ENCODE measurements at places on chromosomes 11 and 22.

DNA sequence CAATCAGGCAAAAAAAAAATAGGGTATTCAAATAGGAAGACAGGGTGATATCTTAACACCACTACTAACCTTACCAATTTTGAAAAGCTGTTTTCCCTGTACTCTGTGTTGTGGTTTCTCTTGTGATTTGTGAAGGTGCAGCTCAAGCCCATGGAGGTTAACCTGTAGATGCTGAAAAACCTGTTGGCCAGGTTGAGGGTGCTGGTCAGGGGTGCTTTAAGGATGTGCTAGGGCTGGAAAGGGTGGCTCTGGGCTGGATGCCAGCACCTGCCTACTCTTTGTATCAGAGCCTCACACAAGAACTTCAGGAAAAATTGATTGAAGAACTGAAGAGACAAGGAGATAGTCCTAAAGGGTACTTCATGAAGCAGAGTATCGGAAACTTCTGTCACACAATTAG, 18.3 kb upstream of the OR5M8 start:
- DNase-seq: no peak

GRCh38 chr11:12683874-12684273, 9.7 kb downstream of the TEAD1 start:
- no peak for DNase-seq

GRCh38 chr22:33347002-33347401, 288.8 kb upstream of the SYN3 start:
- no peak for DNase-seq

DNA sequence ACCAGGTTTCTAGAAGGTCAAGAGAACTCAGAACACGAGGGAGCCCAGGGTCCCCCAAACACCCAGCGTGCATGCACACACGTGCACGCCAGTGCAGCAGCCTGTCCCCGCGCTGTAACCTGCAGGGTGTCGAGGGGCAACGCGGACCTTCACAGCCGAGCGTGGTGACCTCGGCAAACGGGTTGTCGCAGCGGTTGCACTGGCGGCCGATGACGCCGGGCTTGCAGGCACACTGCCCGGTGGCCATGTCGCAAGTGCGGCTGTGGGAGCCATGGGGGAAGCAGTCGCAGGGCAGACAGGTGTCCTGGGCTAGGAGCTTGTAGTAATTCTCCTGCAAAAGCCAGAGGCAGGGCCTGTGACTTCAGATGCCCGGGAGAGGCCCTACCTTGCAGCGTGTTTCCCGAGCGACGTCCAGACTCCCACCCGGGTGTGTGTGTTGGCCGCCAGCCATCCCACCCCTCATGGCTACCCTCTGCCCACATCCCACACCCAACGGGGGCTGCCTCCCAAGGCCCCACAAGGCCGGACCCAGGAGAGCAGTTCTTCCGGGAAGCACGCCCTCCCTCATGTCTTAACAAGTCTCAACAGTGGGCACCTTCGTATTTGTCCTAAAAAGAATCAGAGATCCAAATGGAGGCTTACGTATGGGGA, 56.1 kb downstream of the TRMU start:
- no peak for DNase-seq

DNA sequence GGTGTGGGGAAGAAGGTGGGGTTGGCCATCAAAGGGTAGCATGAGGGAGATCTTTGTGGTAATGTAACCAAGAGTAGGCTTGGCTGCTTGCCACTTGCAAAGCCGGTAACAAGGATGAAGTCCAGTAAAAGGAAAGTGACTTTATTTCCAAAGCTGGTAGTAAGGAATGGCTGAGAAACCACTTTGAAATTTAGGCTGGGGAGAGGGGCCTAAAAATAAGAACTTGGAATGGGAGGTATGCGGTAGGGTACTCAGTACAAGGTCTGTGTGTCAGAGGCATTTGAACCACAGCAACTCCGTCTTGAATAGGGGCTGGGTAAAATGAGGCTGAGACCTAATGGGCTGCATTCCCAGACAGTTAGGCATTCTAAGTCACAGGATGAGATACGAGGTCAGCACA, 216.0 kb upstream of the ISX start:
- DNase-seq: no peak

GRCh38 chr11:113179181-113179704, 135.1 kb upstream of the TTC12 start:
- DNase-seq: no peak

GRCh38 chr11:130706572-130706971, 209.7 kb downstream of the SNX19 start:
- DNase-seq: no peak

- no peak for DNase-seq
Measured at GRCh38 chr22:42462016-42462415, 29.8 kb upstream of the NFAM1 start.

- DNase-seq: no peak
Measured at GRCh38 chr22:35522225-35523149, 18.1 kb upstream of the RASD2 start.

- DNase-seq: no peak
Measured at GRCh38 chr22:43515902-43516301, 104.1 kb downstream of the MPPED1 start.

GRCh38 chr11:27604416-27604815, 95.8 kb downstream of the BDNF start:
- DNase-seq: no peak

- peak; percentile 46 for DNase-seq
Measured at GRCh38 chr22:29798318-29798717, 31.1 kb downstream of the UQCR10 start.

- DNase-seq: no peak
Measured at GRCh38 chr11:89420981-89421380, 70.2 kb downstream of the NOX4 start.

GRCh38 chr22:32444068-32444467, 20.2 kb downstream of the BPIFC start:
- DNase-seq: no peak

- DNase-seq: no peak
Measured at GRCh38 chr22:44448271-44448830, 49.7 kb downstream of the RTL6 start.

DNA sequence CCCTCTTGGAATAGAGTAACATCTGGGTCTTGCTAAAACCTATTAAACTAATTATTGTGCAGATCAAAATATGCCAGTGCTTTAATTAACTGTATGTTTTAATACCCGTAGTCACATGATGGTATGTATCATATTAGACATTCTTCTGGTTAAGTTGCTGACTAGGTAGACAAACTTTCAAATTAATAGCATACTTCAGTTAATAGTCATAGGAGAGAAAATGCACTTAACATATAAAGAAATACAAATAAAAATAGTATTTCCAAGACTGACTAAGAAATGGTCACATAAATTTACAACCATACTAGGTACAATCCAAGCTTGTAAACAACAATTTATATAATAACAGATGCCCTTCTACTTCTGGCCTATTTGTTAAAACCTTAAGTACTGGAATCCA, 7.6 kb upstream of the EXPH5 start:
- no peak for DNase-seq

DNA sequence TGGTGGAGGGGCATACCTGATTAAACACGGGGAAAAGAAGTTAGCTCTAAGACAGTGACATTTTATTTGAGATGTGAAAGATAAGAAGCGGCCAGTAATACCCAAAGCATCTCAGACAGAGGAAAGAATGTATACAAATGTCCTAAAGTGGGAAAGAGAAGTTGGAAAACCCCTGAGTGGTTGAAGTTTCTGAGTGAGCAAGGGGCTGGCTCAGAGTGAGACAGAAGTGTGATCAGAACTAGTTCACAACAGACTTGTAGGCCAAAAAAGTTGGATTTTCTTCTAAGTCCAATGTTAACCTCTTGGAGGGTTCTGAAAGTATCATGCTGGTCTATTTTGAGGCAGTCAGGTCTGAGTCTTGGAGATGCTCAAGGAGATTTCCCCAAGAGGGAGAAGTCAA, 608.7 kb downstream of the SOX6 start:
- peak; percentile 5 for DNase-seq

GRCh38 chr22:43078522-43078921, 10.7 kb downstream of the TTLL1 start:
- DNase-seq: no peak

- no peak for DNase-seq
Measured at GRCh38 chr11:1930462-1930830, 10.9 kb downstream of the TNNT3 start.

- no peak for DNase-seq
Measured at GRCh38 chr22:25368271-25368670, 148.8 kb downstream of the CRYBB2 start.

GRCh38 chr11:5336331-5336730, 7.0 kb downstream of the OR51B5 start:
- DNase-seq: no peak

GRCh38 chr11:118115048-118115447, 28.3 kb upstream of the SMIM35 start:
- DNase-seq: no peak

DNA sequence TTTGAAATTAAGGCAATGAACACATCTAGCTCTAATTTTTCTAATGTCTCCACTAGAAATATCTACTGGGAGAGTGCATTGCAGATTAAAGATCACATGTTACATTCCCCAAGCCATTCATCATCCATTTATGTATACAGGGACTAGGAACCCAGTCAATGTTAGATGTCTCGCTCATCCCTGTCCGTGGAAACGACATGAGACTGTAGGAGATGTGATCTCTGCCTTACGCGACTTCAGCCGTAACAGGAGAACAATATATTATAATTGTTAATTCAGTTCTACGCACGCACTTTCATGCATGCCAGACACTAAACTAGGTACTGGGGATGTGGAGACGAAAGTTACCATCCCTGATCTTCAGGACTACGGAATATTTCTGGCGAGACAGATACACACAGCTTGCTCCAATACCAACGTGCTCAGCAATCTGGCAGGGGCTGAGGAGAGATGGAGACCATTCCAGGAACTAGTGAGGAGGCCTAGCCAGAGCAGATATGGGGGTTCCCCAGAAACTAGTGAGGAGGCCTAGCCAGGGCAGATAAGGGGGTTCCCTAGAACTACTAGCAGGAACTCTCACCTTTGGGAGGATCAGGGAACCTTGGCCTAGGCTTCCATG, 706 bp downstream of the DCPS start:
- DNase-seq: no peak

GRCh38 chr22:34620161-34620560, 445.8 kb upstream of the ISX start:
- no peak for DNase-seq

- DNase-seq: no peak
Measured at GRCh38 chr22:47197773-47198500, 435.5 kb downstream of the TBC1D22A start.

DNA sequence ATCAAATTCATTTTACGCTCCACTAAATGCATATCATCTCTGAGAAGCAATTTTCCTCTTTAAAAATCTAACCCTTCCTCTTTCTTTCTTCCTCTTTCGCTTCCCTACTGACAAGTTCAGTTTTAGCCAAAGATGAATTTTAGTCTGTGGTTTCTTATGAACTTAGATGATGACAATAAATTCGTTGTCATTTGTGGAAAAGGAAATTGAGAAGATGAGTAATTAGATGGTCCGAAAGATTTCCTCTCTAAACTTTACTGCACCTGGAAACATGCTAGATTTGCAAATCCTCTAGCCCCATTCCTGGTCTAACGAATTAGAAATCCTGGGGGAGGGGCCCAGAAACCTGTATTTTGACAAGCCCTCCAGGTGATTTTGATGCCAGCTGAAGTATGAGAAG, 855.4 kb upstream of the CHORDC1 start:
- no peak for DNase-seq

- DNase-seq: no peak
Measured at GRCh38 chr11:45960387-45961095, 38.1 kb downstream of the LARGE2 start.

- no peak for DNase-seq
Measured at GRCh38 chr22:20404881-20405280, 10.9 kb downstream of the ZNF74 start.

DNA sequence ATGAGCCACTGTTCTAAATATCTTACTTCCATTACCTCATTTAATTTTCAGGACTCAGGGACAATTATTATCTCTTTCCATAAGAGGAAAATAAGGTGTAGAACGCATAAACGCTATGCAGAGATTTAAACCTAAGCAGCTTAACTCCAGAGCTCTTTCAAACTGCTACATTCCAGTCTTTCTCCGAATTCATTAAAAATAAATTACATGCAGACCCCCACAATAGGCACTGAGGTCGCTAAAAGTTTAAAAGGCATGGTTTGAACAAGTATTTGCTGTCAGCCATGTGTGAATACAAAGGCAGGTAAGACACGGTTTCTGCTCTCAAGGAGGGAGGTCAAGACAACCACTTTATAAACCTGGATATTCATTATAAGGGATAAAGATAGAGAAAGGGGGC, 983 bp downstream of the NARS2 start:
- DNase-seq: no peak

- DNase-seq: no peak
Measured at GRCh38 chr11:109945626-109946321, 147.4 kb upstream of the ZC3H12C start.

Data from GM12878 (cell line).